ENCODE measurements at places on chromosomes 16 and 17.

GRCh38 chr16:22366371-22366770, 8.0 kb downstream of the CDR2 start:
- no peak for DNase-seq

GRCh38 chr17:32909787-32910369, 18.1 kb upstream of the TMEM98 start:
- DNase-seq: no peak

GRCh38 chr16:23334950-23335349, 32.8 kb downstream of the SCNN1B start:
- no peak for DNase-seq

GRCh38 chr17:50209472-50210239, 8.2 kb upstream of the COL1A1 start:
- no peak for DNase-seq

Data from activated CD4-positive, CD25-positive, alpha-beta regulatory T cell treated with anti-CD3 and anti-CD28 coated beads, Interleukin-2, amount 50 U/mL, for 16 hours (primary cell).